Caki2 (cell line): ENCODE measurements at places on chromosomes 2 and 18. TPM values are rescaled to one million over a fixed set of nuclear protein-coding genes. Genes with fewer than 3 reads are reported as not detected.

The MEP1B gene
- total RNA-seq: 0.17 TPM in 1 of 2 replicates, not detected in the other

The LRP1B gene
- 0.14 TPM in 1 of 2 replicates, not detected in the other for total RNA-seq

The IL36A gene
- total RNA-seq: not detected in 2 replicates

The SLC40A1 gene
- 7.4 and 7.9 TPM in 2 replicates for total RNA-seq

DNA sequence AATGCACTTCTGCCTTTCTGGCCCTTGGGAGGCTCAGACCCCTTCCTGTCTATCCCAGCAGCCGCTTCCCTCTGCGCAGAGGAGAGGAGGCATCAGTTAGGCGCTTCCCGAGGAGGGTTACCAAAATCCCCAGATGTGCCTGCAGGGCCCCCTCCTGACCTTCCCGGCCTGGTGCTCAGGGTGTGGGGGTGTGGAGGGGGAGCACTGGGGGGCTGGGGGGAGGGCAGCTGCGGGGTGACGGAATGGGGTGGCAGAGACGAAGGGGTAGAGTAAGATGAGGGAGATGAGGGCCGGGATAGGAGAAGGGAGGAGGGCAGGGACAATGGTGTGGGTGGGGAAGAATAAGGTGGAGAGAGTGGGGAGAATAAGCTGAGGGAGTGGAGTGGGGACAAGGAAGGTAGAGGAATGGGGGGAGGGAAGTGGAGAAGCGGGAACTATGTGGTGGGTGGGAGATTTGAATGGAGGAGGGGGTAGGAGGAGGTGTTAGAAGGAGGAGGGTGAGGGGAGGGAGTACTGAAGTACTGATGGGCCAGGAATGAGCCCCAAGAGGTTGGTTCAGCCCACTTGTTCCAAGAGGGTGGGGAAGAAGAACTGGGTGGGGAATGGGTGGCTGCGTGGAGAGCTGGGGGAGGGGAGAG is 6.5 kb upstream of the ZAP70 start:
- no peak for DNase-seq

GRCh38 chr2:43824951-43825493 is 13.6 kb downstream of the ABCG5 start:
- DNase-seq: no peak
